ENCODE measurements at places on chromosomes 2 and 18. TPM values are rescaled to one million over a fixed set of nuclear protein-coding genes. Genes with fewer than 3 reads are reported as not detected.

DNA sequence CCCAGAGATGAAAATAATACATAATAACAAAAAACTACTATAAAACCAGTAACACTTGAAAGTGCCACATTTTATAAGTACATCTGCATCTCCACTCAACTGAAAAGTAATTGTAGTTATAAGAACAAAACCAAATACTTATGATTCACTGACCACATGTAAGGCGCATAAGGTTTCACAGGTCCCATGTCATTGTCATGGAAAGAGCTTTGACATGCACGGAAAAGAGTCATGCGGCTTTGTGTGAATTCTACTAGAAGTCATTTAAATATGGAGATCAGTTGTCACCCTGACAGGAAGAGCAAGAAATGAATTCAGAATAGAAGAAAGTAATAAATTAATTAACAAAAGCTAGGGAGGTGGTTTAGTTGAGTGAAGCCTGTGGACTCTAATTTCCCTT, 459.1 kb downstream of the CDH2 start:
- no peak for DNase-seq
- no peak overlapping the region for H3K4me3 ChIP-seq
- no peak overlapping the region for H3K27ac ChIP-seq
- H3K27me3 ChIP-seq, result no peaks in the 10 kb centered on the region

DNA sequence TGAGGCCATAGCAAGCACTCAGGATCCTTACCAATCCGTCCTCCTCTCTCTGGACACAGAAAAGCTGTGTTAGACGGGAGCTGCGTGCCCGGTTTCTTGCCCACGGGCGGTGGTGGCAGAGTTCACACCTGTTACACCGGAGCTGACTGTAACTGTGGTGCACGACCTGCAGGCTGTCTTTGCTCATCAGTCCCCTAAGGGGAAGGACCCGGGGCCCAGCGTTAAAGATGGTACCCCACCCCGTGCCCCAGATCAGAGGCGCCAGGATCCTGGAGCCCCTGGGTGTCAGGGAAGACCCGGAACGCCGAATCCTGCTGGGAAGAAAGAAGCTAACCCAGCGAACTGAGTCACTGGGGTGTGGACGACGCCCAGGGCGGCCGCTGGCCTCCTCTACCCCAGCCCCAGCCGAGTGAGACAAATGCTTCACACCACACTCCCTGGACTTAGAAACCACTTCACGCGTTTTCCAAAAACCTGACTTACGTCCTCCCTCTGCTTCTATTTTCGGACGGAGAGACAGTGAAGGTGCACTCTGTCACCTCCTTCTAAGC, 293.6 kb upstream of the SALL3 start:
- no peaks in the 10 kb centered on the region for H3K4me1 ChIP-seq
- no peak for DNase-seq
- H3K27ac ChIP-seq, result no peak overlapping the region
- no peaks in the 10 kb centered on the region for H3K27me3 ChIP-seq
- H3K36me3 ChIP-seq, result no peaks in the 10 kb centered on the region

DNA sequence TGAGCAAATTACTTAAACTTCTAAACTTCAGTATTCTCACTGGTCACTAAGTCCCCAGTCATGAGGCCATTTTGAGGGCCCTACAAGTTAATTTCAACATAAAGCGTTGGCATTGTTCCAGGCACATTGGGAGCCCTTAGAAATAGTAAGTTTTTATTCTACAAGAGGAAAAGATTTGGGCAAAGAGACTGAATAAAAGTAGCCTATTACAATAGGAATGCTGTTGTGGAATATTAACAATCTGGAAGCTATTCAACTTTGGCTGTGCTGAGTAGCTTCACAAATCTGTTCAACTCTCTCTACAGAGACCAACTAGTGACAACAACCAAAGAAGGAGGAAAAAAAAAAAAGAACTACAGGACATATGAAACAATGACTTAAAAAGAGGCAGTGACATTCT, 1287.5 kb upstream of the NXPH2 start:
- peaks cover 16% of the 10 kb centered on the region for H3K4me1 ChIP-seq
- no peaks in the 10 kb centered on the region for H3K36me3 ChIP-seq
- no peaks in the 10 kb centered on the region for H3K27me3 ChIP-seq
- DNase-seq, result no peak

SFTPB gene
- not detected for total RNA-seq

SPOPL gene
- 21.3 TPM for total RNA-seq

Measured in SJCRH30 (cell line).